Heart left ventricle (tissue), 16 donors: ENCODE measurements at places on chromosomes 16 and 17. TPM values are rescaled to one million over a fixed set of nuclear protein-coding genes. Genes with fewer than 3 reads are reported as not detected.

GRCh38 chr17:9537177-9537776, 38.3 kb downstream of the STX8 start:
- no peak for DNase-seq

DNA sequence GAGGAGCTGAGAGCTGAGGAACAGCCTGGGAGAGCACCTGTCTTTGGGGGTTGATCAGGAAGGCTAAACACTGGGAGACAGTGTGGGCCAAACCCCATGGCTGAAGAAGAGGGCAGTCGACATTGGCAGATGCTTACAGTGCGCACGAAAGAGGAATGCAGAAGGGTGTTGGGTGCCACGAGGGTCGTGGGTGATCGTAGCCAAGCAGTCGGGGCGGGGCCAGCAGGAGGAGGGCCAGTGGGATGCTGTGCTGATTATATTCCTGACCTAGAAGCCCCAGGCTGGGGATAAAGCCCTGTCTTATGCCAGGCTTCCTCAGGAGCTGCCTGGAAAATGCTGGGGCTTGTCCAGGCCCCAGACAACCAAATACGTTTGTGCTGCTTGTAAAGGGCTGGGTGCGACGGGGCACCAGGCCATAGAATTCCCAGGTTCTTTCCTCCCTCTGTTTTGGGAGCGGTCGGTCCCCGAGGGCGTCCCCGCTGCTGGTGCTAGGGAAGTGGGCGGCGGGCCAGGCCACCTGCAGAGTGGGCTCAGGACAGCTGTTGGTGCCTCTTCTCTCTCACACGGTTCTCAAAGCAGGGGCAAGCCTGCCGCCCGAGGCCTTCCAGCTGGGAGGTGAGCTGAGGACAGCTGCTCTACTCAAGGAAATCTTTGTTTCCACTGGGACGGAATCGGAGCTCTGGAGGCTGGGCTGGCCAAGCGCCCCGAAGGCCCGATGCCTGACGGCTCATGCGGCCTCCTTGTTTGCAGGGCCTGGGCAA, 10.0 kb downstream of the C1QTNF1 start:
- peak; percentile 55 for DNase-seq

DNA sequence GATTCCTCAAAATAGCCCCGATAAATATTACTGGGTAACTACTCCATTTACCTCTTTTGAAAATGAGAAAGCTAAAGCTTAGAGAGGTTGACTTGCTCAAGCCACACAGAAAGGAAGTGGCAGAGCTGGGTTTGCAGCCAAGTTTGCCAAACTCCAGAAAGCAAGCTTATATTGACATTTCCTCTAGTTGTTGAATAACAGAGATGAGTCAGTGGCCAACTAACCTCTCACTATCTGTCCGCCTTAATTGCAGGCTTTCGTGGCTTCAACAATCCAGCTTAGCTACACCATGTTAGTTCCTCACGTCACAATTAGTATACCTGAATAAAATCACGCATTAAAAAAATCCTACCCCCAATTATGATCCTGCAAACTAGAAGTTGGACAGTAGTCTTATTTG, 151.7 kb downstream of the CNTNAP4 start:
- no peak for DNase-seq

DNA sequence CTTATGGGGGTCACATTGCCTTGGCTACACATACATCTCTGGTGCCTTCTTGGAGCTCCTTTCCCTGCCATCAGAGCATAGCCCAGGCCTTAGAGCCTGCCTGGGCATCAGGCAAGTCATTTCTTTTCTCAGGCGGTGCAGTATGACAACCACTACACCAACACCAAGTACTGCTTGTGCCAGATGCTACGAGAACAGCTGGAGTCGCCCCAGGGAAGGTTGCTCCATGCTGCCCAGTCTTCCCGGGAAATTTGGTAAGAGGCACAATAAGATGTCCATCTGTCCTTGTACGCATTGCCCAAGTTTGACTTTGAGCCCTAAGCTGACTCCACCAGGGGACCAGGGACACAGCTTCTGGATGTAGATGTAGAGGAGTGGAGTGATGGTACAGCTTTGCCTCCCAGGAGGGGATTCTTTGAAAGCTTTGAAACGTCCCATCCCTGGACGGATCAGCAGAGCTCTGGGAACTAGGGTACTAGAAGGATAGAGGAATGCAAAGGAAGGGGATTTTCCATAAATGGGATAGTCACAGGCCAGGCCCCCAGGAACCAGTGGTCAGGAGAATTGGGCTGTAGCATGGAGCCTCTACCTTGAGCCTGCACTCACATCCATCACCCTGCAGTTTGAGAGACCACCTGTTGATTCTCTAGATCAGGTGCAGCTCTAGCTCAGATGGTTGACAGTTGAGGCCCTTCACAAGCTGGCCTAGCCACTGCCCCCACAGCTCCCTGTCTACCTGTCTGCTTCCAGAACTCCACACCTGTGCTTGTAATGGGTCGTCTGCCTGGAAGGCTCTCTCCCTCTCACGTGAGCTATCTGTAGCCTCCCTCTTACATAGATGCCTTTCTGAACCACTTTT, 11.0 kb upstream of the NFATC3 start:
- no peak for DNase-seq

DNA sequence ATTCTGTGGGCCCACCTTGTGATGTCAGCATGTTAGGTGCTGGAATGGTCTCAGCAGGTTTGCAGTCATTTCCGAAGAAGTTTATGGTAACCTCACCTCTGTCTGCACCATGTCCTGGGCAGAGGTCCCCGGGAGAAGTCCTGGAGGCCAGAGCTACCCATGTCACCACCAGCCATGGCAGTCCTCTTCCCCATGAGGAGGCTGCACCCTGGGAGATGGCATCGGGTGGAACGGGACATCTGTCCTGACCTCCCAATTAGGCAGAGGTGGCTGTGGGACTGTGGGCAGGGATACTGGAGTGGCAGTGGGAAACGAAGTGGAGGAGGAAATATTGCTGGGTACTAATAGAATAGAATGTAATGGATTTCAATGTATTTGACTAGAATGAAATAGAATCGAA, 511.8 kb upstream of the WSB1 start:
- no peak for DNase-seq

- no peak for DNase-seq
Measured at GRCh38 chr17:82872591-82873520, 33.0 kb upstream of the ZNF750 start.

DNA sequence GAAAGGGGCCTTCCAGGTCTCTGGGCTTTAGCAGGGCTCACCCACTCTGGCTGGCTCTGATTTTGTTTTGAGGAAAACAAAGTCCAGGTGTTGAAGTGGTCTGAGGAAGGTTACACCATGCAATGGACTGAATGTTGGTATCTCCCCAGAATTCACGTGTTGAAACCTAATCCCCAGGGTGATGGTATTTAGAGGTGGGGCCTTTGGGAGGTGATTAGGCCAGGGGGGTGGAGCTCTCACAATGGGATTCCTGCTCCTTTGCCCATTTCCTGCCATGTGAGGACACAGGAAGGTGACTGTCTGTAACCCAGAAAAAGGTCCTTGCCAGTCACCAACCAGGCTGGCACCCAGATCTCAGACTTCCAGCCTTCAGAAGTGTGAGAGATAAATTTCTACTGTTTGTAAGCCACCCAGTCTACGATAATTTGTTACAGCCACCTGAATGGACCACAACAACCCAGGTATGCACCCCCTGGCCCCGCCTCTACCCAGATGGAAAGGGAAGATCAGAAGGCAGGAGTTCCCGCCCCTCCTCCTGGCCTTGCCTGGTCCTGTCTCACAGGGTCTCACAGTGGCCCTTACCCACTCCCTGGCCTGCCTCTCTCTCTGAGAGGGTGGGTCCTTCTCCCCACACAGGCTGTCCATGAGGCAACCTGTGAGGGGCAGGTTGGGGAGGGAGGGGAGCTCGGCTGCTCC, 32.0 kb downstream of the LRRC75A start:
- DNase-seq, result no peak

DNA sequence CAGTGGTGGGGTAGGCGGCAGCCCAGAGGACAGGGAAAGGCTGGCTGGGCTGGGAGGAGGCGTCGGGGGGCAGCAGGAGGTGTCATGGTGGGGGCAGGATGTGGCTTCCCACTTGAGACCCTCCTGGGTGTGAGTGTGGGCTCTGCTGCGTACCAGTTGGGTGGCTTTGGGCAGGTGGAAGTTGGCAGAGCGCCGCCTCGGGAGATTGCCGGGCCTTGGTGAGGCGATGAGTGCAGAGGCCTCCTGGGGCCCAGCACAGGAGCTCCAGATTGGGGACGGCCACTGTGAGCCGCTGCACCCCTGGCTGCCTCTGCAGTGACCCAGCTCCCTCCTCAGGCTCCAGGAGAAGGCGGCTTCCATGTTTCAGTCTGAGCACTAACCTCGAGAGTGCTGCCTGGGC, 13.8 kb downstream of the GPT2 start:
- DNase-seq, result no peak

GRCh38 chr17:76541739-76542454, 2.1 kb downstream of the PRCD start:
- no peak for DNase-seq

Gene TMEM100
- total RNA-seq, result 6.0 TPM

Gene MYLK3
- total RNA-seq, result 176 TPM

Gene RPAIN
- total RNA-seq, result 28.9 TPM

Gene C16orf96
- not detected for total RNA-seq

Gene SCN4A
- 0.37 TPM for total RNA-seq

Gene PAFAH1B1
- total RNA-seq, result 118 TPM

Gene TAC4
- 0.50 TPM for total RNA-seq

Gene ABCA6
- 25.6 TPM for total RNA-seq
